ENCODE measurements at places on chromosomes 4 and X.

GRCh38 chrX:148365233-148365632, 135.2 kb upstream of the AFF2 start:
- no peak for DNase-seq

DNA sequence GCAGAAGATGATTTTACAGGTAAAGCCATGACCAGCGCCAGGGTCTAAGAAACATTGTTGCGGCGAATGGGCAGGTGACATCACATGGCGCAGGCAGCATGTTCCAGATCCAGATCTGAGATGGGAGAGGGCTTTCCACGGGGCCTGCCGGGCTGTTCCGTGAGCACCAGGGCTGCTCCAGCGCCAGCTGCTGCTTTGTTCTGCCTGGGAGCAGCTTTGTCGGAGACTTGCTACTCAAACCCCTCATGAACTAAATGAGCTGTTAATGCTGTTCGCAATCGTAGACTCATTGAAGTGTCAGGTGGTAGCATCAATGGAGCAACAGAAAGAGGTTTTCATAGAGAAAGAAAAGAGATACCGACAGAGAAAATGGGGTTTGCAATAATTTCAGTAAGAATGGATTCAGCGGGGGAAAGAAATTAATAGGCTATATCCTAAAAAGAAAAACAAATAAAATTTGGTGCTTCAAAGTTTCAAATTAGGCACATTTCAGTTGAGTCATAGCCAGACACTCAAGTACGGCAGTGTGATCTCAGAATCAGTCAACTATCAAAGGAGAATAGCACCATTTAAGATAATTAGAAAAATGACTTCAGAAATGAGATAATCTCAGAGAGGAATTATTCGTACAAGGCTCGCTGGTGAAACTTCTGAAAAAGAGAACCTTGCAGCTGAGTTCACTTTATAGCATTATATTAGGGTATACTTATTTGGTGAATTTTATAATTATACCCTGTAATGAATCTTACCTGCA, 23.9 kb downstream of the SORBS2 start:
- DNase-seq, result no peak

GRCh38 chr4:46993075-46994006, at the start of gene GABRA4:
TSS of gene GABRA4 (minus strand) at chr4:46993581. CDS start at chr4:46993424, 157 bp downstream.
- DNase-seq, result no peak

GRCh38 chrX:85977218-85977617, 70.1 kb downstream of the CHM start:
- no peak for DNase-seq

- DNase-seq, result no peak
These were observed 53.0 kb upstream of the PROM1 start for GRCh38 chr4:16136827-16137226.

DNA sequence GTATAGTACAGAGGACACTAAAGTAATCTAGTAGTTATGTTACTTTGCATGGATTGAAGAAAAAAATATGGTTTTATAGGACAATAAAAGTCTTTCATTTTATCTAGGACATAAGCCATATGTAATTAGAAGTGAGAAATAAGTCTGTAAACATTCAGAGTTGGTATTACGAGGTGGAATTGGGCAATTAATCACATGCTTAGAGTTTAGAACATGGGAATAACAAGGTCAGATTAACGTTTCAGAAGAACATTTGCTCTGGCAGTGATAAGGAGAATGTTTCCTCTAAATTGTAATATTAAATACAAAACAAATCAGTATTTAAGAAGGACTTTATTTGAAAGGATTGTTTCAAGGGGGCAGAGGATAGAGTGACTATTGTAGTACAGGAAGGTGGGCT, 15.6 kb upstream of the SULT1E1 start:
- DNase-seq, result no peak

DNA sequence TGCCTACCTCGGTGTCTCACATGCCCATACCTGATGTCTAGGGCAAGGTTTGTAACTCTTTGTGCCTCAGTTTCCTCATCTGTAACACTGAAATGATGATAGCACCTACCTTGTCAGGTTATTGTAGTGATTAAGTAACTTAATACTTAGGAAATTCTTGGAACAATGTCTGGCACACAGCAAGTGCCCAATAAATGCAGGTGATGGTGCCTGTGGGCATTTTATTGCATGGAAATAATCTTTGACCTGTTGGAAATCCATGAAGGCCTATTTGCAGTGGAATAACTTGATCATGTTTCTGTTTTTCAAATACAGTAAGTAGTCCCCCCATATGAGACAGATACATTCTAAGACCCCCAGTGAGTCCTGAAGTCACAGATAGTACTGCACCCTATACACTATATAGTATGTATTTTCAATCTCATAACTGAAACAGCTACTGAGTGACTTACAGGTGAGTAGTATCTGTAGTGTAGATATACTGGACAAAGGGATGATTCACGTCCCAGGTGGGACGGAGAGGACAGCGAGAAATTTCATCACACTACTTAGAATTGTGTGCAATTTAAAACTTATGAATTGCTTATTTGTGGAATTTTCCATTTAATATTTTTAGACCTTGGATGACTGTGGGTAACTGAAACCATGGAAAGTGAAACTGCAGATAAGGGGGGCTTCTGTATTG, 42.1 kb downstream of the AFF1 start:
- DNase-seq, result no peak

- DNase-seq, result no peak
These were observed 5.5 kb downstream of the NEUROG2 start for GRCh38 chr4:112510291-112511092.

DNA sequence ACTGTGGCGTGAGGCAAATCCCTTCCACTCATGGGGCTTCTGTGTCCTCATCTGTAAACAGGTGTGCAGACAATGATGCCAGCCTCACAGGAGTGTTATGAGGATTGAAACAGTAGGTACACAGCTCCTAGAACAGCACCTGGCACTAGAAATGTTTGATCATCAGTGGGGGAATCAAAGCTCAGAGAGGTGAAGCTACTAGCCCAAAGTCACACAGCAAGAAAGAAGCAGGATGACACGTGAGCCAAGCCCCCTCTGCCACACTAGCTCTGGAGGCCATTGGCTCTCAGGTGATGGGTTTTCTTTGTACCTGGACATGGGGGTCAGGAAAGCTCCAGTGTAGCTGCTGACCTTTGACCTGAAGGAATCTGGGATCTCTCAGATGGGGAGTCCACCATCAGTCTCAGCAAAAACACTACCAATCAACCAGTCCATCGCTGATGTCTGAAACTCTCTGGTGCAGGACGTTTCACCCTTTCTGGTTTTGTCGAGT, 13.4 kb upstream of the SLC2A9 start:
- no peak for DNase-seq

GRCh38 chr4:183182873-183183725, 84.0 kb downstream of the WWC2 start:
- DNase-seq, result no peak

- no peak for DNase-seq
These were observed 363.2 kb downstream of the IL15 start for GRCh38 chr4:141999446-142000143.

GRCh38 chr4:26145212-26145611, 175.6 kb upstream of the RBPJ start:
- no peak for DNase-seq

DNA sequence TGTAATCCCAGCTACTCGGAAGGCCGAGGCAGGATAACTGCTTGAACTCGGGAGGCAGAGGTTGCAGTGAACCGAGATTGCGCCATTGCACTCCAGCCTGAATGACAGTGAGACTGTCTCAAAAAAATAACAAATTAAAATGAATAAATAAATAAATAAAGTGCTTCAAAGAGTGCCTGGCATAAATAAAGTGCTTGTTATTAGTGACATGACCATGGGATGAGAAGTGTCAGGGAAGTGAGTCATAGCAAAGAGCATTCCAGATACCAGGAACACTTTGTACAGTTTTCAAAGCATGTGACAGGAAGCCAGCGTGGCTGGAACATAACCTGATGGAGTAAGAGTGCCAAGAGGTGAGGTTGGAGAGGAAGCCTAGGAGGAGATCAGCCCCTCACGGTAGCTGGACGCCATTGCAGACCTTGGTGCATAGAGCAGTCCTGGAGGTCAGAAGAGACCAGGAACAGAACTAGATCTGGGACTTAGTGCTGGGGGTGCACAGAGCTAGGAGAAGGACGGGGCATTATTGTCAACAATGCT, 6.0 kb upstream of the WDR13 start:
- DNase-seq, result no peak

DNA sequence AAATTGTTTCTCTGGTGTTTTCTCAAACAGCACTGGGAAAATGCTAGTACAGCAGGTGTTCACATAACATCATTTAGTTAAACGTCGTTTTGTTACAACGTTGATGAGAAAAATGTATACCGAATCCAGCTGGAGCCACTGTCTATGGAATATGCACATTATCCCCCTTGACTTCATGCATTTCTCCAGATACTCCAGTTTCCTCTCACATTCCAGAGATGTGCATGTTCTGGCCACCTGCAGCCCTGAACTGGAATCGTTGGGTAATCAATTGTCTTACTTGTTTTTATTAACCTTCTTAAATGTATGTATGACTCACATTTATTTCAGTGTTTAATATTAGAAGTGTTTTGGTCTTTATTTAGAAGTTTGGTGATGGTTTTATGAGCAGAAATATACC, 18.4 kb upstream of the ODAM start:
- no peak for DNase-seq

DNA sequence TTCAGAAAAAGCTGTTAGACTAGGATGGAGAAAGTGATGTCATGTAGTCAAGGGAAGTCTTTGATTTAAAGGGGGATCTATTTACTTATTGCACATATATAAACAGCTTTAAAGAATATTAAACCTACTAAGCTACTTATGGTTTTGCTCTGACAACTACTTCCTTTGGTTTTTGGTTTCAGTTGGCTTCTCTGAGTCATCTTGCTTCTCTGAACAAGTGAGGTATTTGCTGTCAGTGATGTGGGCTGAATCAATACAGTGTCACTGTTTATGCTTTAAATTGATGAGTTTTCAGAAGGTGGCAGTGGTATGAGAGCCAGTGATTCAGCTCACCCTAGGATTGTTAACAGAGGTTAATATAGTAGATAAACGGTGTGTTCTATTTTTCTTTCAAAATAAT, 75.1 kb downstream of the CEP44 start:
- no peak for DNase-seq

DNA sequence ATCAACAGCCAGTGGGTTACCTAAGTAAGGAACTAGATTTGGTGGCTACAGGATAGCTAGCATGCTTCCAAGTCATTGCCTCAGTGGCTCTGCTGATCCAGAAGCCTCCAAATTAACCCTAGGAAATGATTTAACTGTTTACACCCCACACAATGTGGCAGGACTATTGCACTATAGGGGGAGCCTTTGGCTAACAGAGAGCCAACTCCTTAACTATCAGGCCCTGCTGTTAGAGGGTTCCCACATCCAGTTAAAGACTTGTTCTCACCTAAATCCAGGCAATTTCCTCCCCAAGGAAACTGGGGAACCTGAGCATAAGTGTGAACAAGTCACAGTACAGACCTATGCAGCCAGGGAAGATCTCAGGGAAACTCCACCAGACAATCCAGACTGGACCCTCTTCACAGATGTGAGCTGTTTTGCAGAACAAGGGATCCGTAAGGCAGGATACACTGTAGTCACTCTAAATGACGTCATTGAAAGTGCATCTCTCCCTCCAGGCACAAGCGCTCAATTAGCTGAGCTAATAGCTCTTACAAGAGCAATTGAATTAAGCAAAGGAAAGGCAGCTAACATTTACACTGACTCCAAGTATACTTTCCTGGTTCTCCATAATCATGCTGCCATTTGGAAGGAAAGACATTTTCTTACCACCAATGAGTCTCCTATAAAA, 185.3 kb upstream of the SPOCK3 start:
- DNase-seq, result no peak

GRCh38 chr4:180164799-180165198, 2078.4 kb upstream of the TENM3 start:
- no peak for DNase-seq

- DNase-seq, result no peak
These were observed 78.5 kb downstream of the APBB2 start for GRCh38 chr4:41135801-41136200.

DNA sequence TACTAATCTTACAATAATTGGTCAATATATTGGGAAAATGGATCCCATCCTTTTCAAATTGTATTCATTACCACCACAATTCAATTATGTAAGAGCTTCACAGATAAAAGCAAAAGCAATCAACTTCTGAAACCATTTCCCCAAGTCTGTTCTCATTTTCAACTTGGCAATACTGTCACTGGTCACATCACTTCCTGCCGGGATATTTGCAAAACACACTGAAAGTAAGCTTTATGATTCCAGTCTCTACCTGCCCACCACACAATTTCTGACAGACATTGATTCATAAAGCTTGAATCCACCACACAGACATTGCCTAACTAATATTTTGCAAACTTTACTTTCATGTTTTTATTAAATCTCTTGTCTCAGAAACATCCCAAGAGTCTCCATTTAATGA, 53.6 kb downstream of the LIN54 start:
- DNase-seq, result no peak

DNA sequence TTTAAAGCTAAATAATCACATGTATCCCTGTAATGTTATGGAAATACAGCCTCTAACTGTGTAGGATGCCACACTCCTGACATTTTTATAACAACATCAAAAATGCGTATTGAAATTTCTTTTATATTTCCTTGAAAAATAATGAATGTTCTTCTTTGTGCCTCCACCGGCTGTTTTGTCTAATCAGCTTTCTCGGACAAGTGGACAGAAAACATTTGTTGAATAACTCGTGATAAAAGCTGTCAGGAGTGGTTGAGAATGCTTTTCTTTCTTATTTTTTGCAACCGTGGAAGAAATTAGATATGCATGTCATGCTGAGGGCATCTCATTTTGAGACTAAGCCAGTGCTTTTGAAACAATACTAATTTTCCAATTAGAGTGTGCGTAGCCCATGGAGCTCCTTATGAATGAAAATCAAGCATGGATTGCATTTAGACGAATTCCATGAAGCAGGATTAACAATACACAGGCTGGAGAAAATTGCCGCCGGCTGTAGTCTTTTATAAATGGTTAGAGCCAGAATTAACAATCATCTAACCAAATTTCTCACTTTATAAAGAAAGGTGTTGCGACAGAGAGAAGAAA, 614.5 kb upstream of the LCORL start:
- DNase-seq, result no peak

DNA sequence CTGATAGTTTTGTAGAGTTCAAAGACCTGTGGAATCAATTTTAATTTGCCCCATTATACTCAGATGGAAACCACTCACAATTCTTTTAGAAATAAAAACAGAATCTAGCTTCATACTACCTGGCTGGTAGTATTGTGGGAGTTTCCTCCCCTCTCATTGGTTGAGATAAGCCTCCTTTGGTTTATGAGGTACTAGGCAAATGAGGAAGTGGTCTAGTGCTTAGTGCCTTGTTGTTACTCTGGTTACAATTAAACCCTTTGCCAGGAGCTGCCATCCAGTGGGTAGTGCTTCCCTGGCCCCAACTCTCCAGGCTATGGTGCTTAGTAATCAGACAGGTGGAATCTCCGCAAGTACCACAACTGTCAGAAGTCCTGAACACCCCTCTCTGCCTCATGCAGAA, 118.3 kb downstream of the CDKL5 start:
- DNase-seq, result no peak

GRCh38 chr4:138275963-138276621, 33.9 kb upstream of the SLC7A11 start:
- DNase-seq, result no peak

GRCh38 chr4:88146891-88147290, 11.5 kb downstream of the ABCG2 start:
- DNase-seq, result no peak

Data from LNCaP clone FGC (cell line).